ENCODE measurements at places on chromosomes 5 and 9.

DNA sequence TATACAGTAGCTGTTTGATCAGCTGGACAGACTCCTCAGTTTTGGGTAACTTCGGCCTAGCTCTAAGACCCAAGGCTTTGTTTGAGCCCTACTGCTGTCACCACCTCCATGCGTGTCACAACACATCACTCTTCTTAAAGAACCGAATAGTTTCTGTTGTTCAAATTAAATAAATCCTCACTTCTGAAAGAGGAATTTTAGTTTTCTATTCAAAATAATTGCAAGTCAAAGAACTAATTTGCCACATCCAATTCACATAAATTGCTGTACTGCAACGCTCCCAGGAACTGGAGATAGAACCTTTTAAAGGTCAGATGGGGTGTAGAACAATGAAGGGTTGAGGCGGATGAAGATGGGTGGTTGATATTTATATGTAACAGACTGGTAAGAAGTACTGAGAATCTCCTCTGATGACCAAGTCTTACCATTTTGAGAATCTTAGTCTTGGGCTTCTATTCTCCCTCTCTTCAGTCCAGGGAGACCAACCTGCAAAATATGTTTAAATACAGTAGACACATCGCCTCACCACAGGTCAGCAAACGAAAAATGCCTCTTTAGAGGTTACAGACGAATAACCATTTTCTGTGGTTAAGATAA is 1.6 kb downstream of the NREP start:
- DNase-seq = no peak

DNA sequence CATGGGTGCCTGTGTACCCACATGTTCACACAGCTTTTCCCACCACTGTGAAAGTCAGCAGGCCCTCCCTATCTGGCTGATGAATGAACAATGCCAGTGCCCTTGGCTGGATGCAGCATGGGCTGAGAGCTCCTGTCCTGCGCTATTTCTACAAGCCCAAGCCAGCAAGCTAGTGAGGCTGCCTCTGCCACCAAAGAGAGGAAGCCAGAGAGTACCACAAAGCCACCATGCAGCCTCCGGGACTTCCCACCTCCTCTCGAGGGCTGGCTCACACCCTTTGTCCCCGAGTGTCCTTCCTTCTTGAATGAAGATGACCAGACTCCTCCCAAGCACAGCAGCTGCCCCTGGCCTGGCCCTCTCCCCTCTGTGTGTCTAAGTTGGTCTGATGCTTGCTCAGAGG is 76.5 kb downstream of the SH3PXD2B start:
- DNase-seq = no peak

- no peak for DNase-seq
These were observed 98.7 kb upstream of the CACNA1B start for GRCh38 chr9:137778914-137779313.

- no peak for DNase-seq
These were observed 1378.1 kb downstream of the EFNA5 start for GRCh38 chr5:106292654-106293053.

- DNase-seq = no peak
These were observed 75.9 kb upstream of the DAB2 start for GRCh38 chr5:39500551-39501175.

- no peak for DNase-seq
These were observed 28.7 kb upstream of the HAND1 start for GRCh38 chr5:154506716-154507080.

DNA sequence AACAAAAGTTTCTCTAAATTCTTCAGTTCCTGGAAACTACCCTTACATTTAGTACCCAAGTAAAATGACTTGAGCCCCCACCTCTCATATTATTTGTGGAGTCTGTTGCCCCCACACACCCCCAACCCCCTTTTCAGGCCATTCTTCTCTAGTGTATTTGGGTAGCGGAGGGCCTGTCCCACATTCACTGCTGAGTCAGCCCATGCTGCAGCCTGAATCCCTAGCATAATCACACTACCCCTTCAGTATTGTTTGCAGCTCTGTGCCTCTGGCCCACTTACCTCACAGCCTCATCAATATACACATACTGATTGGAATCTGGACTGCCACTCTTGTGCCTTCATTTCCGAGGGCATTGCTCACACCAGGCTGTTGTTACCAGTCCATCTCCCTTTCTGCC is 26.8 kb downstream of the RGS7BP start:
- DNase-seq = no peak

DNA sequence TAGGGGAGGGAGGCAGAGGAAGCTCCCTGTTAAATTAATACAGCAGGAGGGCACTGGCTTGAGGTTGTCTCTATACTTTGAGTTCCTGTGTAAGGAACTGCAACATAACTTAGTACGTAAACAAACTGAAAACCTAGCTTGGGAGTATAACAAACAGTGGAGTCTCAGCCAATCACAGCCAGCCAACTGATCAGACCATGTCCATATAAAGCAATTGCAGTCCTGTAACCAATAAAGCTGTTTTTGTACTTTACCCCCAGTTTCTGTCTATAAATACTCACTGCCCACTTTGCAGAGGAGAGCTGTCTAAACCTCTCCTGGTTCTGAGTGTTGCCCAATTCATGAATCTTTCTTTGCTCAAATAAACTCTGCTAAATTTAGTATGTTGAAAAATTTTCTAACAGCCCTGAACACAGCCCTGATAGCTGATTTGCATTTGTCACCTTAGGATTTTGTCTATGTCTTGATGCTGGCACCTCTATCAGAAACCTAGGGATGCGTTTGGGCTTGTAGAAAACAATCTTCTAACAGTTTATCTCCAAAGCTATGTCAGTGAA is 39.9 kb downstream of the GDNF start:
- DNase-seq = no peak

DNA sequence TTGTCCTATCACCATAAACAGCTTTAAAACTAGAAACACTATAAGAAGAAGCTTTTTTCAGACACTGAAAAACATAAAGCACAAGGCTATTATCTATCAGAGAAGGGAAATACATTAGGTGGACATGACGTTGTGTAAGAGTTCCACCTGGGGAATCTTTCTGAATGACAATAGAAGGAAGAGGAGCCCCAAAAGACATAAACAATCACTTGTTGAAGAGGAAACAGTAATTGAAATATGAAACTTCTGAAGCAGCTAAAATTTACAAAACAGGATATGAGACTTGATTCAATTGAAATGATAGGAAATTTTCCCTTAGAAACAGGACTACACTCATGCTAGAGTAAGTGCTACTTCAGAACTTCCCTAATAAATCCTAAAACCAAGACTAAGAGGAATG is 933.6 kb downstream of the EFNA5 start:
- DNase-seq = no peak

GRCh38 chr5:157456301-157456700 is 3.7 kb upstream of the NIPAL4 start:
- DNase-seq = no peak

GRCh38 chr5:112005623-112005930 is 248.6 kb upstream of the NREP start:
- no peak for DNase-seq

DNA sequence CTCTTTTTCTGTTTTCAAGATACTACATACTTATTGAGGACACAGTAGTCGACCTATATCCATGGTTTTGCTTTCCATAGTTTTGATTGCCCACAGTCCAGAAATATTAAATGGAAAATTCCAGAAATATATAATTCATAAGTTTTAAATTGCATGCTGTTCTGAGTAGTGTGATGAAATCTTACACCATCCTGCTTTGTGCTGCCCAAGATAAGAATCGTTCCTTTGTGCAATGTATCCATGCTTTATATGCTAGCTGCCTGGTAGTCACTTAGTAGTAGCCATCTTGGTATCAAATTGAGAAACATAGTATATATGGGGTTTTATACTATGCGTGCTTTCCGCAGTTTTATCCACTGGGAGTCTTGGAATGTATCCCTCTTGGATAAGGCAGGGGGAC is 59.0 kb downstream of the CWC27 start:
- no peak for DNase-seq

GRCh38 chr9:78821126-78821822 is 524.3 kb downstream of the PSAT1 start:
- no peak for DNase-seq

GRCh38 chr9:16131264-16131663 is 578.4 kb downstream of the CCDC171 start:
- DNase-seq = no peak

GRCh38 chr5:56616454-56617160 is 198.7 kb upstream of the MAP3K1 start:
- DNase-seq = no peak

- DNase-seq = no peak
These were observed 101.3 kb downstream of the FBN2 start for GRCh38 chr5:128436749-128437188.

- no peak for DNase-seq
These were observed 33.1 kb upstream of the PRXL2C start for GRCh38 chr9:96688187-96688586.

- no peak for DNase-seq
These were observed 31.5 kb upstream of the ADRB2 start for GRCh38 chr5:148794729-148795561.

GRCh38 chr5:165231821-165232508 is 1726.5 kb downstream of the MAT2B start:
- no peak for DNase-seq

GRCh38 chr5:138661291-138661960 is 86.2 kb upstream of the HSPA9 start:
- DNase-seq = no peak

All from stimulated activated CD8-positive, alpha-beta memory T cell treated with anti-CD3 and anti-CD28 coated beads, Interleukin-4, amount 100 ng/mL, for 1 hour (primary cell).